PC-3 (cell line): ENCODE measurements at places on chromosomes 11 and 22. TPM values are rescaled to one million over a fixed set of nuclear protein-coding genes. Genes with fewer than 3 reads are reported as not detected.

DNA sequence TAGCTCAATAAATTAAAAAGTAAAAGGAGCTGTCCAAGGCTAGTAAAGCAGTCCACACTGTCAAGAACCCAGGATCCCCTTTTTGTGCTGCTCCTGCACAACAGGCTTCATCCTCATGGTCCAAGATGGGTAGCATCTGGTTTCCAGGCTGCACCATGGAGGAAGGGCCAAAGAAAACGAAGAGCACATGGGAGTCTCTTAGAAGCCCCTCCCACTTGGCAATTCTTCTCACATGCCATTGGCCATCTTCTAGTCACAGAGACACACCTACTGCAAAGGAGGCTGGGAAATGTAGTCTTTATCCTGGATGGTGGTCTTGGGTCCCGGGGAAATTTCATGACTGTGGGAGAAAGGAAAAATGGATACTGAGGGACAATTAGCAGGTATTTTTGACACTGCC lies 37.8 kb downstream of the PRR5L start:
- peak; percentile 40 for DNase-seq

- peak; percentile 66 for DNase-seq
Observed at GRCh38 chr11:108734956-108735559, 70.2 kb downstream of the DDX10 start.

GRCh38 chr11:113505541-113506375 lies 30.6 kb upstream of the DRD2 start:
- peak; percentile 71 for DNase-seq

Gene DRAP1
- total RNA-seq, result 944 and 1,531 TPM in 2 replicates

DNA sequence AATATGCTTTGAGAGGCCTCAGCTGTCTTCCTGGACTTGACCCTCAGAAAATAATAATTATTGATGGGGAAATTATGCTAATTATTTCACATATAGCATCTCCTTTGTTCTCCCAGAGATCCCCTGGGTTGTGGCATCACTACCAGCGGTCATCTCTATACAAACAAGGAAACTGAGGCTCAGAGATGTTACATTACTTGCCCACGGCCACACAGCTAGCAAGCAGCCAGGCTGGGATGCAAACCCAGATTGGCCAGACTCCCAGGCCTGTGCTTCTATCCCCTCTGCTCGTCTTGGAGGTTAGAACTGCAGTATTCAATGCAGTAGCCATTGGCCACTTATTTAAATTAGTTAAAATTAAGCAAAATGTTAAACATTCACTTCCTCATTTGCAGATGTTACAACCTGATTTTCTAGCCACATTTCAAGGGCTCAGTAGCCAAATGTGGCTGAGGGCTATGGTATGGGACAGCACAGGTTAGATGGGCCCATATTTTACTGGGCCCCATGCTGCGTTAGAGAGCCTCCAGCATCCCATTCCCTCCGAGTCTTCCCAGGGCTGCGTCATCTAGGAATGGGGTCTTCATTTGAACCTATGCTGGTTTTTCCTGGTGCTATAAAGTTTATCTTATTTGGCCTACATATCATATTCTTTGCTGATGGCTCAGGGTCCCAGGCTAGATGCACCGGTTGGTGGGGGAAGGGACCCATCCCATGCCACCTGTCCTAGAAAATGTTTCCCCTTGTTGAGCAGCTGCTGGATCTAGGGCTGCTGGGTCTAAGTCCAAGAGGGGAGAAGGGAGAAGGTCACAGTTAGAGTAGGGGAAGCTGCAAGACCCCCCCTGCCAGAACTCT lies 2.2 kb downstream of the SLC35C1 start:
- no peak for DNase-seq

- DNase-seq, result no peak
Observed at GRCh38 chr11:132792341-132793140, 739.8 kb downstream of the OPCML start.

- DNase-seq, result no peak
Observed at GRCh38 chr11:36848660-36849059, 250.6 kb upstream of the RAG2 start.
